Right atrium auricular region (tissue), 2 donors: ENCODE measurements at places on chromosomes 1 and 21. TPM values are rescaled to one million over a fixed set of nuclear protein-coding genes. Genes with fewer than 3 reads are reported as not detected.

DNA sequence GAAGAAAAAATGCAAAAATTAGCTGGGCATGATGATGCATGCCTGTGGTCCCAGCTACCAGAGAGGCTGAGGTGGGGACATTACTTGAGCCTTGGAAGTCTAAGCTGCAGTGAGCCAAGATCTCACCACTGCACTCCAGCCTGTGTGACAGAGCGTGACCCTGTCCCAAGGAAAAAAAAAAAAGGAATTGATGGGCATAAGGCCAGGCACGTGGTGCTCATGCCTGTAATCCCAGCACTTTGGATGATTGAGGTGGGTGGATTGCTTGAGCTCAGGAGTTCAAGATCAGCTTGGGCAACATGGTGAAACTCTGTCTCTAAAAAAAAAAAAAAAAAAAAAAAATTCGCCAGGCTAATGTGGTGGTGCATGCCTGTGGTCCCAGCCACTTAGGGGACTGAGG is 55.8 kb upstream of the ATP2B4 start:
- no peaks in the 10 kb centered on the region for H3K4me1 ChIP-seq
- H3K27me3 ChIP-seq, result no peaks in the 10 kb centered on the region
- no peak for DNase-seq
- no peak overlapping the region for H3K27ac ChIP-seq
- no peaks in the 10 kb centered on the region for H3K36me3 ChIP-seq
- H3K4me3 ChIP-seq, result no peak overlapping the region

DNA sequence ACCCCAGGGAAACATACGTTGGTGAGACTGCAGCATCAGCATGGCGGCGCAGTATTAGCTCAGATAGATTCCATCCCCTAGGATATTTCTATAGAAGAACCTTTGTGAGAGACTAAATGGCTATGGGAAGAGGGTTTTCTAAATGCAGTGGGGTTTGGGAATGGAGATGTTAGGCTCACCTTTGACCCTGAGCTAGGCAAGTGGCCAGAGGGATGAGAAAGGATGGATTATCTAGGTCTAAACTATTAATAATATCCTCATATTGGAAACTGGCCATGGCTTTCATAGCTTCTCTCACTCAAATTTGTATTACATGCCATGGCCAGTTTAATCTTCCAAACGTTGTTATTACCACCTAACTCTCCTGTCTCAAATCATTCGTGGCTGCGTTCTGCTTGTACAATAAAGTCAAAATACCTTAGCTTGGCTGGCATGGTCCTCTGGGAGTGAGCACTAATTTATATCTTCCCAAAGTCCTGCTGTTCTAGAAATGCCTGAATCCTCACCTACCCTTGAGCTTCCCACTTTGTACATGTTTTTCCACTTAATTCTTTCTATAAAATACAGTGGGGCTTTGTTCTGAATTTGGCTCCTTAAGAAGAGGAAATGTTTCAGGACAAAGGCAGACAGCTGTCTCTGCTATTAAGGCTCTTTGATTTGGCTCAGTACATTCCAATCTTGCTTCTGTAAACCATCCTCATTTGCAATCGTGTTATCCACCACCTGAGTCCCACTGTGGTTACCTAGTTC is 31.0 kb upstream of the COG2 start:
- H3K36me3 ChIP-seq, result no peaks in the 10 kb centered on the region
- DNase-seq, result no peak
- no peak overlapping the region for H3K4me3 ChIP-seq
- H3K27ac ChIP-seq, result no peak overlapping the region

GRCh38 chr1:21205416-21205815 is 28.7 kb upstream of the EIF4G3 start:
- no peak overlapping the region for H3K27ac ChIP-seq
- H3K27me3 ChIP-seq, result no peaks in the 10 kb centered on the region
- no peak overlapping the region for H3K4me3 ChIP-seq
- no peak for DNase-seq
- H3K36me3 ChIP-seq, result no peaks in the 10 kb centered on the region

DNA sequence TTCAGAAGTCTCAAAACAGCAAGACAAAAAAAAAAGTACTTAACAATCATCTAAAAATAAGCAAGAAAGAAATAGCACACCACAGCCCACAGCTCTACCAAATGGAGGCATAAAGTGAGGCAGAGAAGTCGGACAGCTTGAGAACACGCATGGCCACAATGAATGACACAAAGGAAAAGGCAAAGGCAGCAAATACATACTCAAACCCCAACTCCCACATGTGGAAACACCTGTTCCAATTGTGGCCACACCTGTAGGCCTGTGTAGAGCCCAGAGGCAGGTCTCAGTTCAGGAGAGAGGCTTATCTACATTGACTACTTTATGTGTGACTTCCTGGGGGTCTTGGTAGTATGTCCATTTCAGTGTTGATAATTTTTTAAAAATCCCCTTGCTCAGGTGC is 543.5 kb downstream of the LMO4 start:
- no peak for DNase-seq
- H3K36me3 ChIP-seq, result no peaks in the 10 kb centered on the region
- no peaks in the 10 kb centered on the region for H3K27me3 ChIP-seq
- H3K4me1 ChIP-seq, result no peaks in the 10 kb centered on the region

Gene OR14I1
- total RNA-seq, result not detected

- H3K27me3 ChIP-seq, result no peaks in the 10 kb centered on the region
- no peak for DNase-seq
- H3K4me1 ChIP-seq, result no peaks in the 10 kb centered on the region
- no peak overlapping the region for H3K27ac ChIP-seq
- H3K36me3 ChIP-seq, result no peaks in the 10 kb centered on the region
Observed at GRCh38 chr1:59289570-59289969, 7.3 kb upstream of the FGGY start.

- DNase-seq, result no peak
- no peaks in the 10 kb centered on the region for H3K27me3 ChIP-seq
- no peaks in the 10 kb centered on the region for H3K36me3 ChIP-seq
- peak overlapping the region; percentile 73 for H3K27ac ChIP-seq
- peaks cover 16% of the 10 kb centered on the region for H3K4me1 ChIP-seq
- peak overlapping the region; percentile 3 for H3K4me3 ChIP-seq
Observed at GRCh38 chr1:6275826-6276782, 15.2 kb upstream of the GPR153 start.

Gene TP53BP2
- 29.3 TPM for total RNA-seq

Gene OR2T35
- not detected for total RNA-seq

DNA sequence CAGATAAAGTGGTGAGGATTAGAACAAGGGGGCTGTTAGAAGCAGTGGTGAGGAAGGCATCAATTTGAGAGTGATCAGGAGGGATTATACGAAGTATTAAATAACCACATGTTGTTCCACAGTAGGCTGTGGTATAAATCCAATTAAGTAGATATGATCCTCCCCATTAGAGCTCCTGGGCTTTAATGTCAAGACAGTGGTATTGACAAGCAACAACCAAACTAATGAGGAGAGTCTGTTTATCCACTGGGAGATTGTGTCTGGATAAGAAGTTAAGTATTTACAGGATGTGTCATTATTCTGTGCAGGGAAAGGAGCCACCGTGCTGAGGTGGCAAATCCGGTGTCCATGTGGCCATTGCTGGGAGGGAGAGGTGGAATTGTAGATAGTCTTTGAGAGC is 5.8 kb downstream of the ACTN2 start:
- no peaks in the 10 kb centered on the region for H3K27me3 ChIP-seq
- no peaks in the 10 kb centered on the region for H3K4me1 ChIP-seq
- no peak for DNase-seq
- peak overlapping the region; percentile 98 for H3K27ac ChIP-seq
- H3K4me3 ChIP-seq, result peak overlapping the region; percentile 69

Gene STMN1
- total RNA-seq, result 21.0 TPM

GRCh38 chr1:248751142-248751541 is 4.4 kb downstream of the LYPD8 start:
- no peaks in the 10 kb centered on the region for H3K36me3 ChIP-seq
- no peak overlapping the region for H3K27ac ChIP-seq
- no peaks in the 10 kb centered on the region for H3K4me1 ChIP-seq
- no peak for DNase-seq

Gene C1orf94
- not detected for total RNA-seq

Gene CLCA1
- total RNA-seq, result not detected

- H3K36me3 ChIP-seq, result no peaks in the 10 kb centered on the region
- H3K27me3 ChIP-seq, result no peaks in the 10 kb centered on the region
- H3K4me1 ChIP-seq, result no peaks in the 10 kb centered on the region
- DNase-seq, result no peak
- no peak overlapping the region for H3K4me3 ChIP-seq
- H3K27ac ChIP-seq, result no peak overlapping the region
Observed at GRCh38 chr21:35565204-35565611, 495.1 kb downstream of the SETD4 start.

- no peak overlapping the region for H3K4me3 ChIP-seq
- no peaks in the 10 kb centered on the region for H3K4me1 ChIP-seq
- H3K27me3 ChIP-seq, result no peaks in the 10 kb centered on the region
- H3K36me3 ChIP-seq, result peaks cover 79% of the 10 kb centered on the region
- DNase-seq, result no peak
- H3K27ac ChIP-seq, result no peak overlapping the region
Observed at GRCh38 chr1:224308064-224308463, 21.9 kb downstream of the NVL start.

- peak overlapping the region; percentile 97 for H3K27ac ChIP-seq
- no peak for DNase-seq
- no peaks in the 10 kb centered on the region for H3K27me3 ChIP-seq
- H3K36me3 ChIP-seq, result no peaks in the 10 kb centered on the region
Observed at GRCh38 chr1:167221126-167221737, 546 bp downstream of the POU2F1 start.

DNA sequence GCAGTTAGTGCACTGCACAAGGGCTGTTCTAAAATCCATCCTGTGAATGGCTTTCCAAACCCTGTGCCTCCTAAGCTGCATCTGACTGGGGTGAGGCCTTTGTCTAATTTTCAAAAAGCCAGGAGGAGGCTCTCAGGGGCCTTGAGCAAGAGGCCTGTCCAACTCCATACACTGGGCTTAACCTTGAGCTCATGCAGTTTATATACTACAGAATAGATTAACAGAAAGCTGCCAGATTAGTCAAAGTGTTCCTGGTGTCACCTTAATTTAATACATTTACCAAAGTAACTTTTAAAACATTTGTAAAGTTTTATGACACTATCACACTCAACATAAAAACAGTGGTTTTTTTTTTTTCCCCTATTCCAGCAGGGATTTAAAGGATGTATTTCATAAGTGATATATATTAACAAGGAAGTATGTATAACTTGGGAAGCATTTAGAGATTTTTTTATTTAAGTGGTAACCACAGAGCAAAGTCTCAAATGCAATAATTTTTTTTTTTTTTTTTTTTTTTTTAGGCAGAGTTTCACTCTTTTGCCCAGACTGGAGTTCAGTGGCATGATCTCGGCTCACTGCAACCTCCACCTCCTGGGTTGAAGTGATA is 23.3 kb downstream of the CTH start:
- no peak overlapping the region for H3K4me3 ChIP-seq
- no peak for DNase-seq
- no peaks in the 10 kb centered on the region for H3K27me3 ChIP-seq
- H3K27ac ChIP-seq, result no peak overlapping the region
- H3K36me3 ChIP-seq, result peaks cover 17% of the 10 kb centered on the region
- no peaks in the 10 kb centered on the region for H3K4me1 ChIP-seq

GRCh38 chr1:184302346-184302745 is 84.5 kb upstream of the C1orf21 start:
- no peak overlapping the region for H3K27ac ChIP-seq
- H3K27me3 ChIP-seq, result no peaks in the 10 kb centered on the region
- H3K36me3 ChIP-seq, result no peaks in the 10 kb centered on the region

- H3K36me3 ChIP-seq, result no peaks in the 10 kb centered on the region
- peak overlapping the region; percentile 98 for H3K27ac ChIP-seq
- H3K27me3 ChIP-seq, result no peaks in the 10 kb centered on the region
- no peak for DNase-seq
Observed at GRCh38 chr1:2133879-2134215, 60.7 kb downstream of the FAAP20 start.

DNA sequence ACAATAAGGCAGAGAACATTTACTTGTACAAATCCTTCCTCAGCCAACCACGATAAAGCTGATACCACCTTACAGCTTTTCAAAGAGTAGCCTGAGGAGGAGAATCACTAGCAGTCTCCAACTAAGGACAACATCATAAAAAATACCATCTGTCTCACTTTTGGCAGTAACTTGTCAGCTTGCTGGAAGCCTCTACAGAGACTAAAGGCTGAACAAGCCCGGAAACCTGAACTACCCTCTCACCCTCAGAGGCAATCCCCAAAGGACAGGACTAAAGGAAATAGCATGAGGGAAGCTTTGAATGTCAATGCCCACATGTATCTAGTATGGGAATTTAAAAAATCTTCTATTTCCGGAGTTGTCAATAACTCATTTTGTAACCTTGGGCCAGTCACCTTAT is 10.6 kb downstream of the SRSF4 start:
- H3K4me1 ChIP-seq, result peaks cover 42% of the 10 kb centered on the region
- DNase-seq, result no peak
- H3K4me3 ChIP-seq, result no peak overlapping the region
- no peak overlapping the region for H3K27ac ChIP-seq

GRCh38 chr1:109243860-109244552 is 5.3 kb upstream of the CELSR2 start:
- no peaks in the 10 kb centered on the region for H3K27me3 ChIP-seq
- no peaks in the 10 kb centered on the region for H3K36me3 ChIP-seq
- DNase-seq, result no peak
- H3K27ac ChIP-seq, result no peak overlapping the region
- H3K4me3 ChIP-seq, result no peak overlapping the region

- H3K36me3 ChIP-seq, result no peaks in the 10 kb centered on the region
- H3K4me3 ChIP-seq, result peak overlapping the region; percentile 91
- no peaks in the 10 kb centered on the region for H3K27me3 ChIP-seq
- H3K27ac ChIP-seq, result peak overlapping the region; percentile 99
- no peaks in the 10 kb centered on the region for H3K4me1 ChIP-seq
Observed at GRCh38 chr1:15618655-15619525, 1.6 kb downstream of the DDI2 start.

Gene SNAP47
- total RNA-seq, result 39.1 TPM

- no peaks in the 10 kb centered on the region for H3K27me3 ChIP-seq
- no peaks in the 10 kb centered on the region for H3K4me1 ChIP-seq
- no peak overlapping the region for H3K27ac ChIP-seq
- no peaks in the 10 kb centered on the region for H3K36me3 ChIP-seq
Observed at GRCh38 chr1:44453798-44454349, 48.8 kb downstream of the RNF220 start.

DNA sequence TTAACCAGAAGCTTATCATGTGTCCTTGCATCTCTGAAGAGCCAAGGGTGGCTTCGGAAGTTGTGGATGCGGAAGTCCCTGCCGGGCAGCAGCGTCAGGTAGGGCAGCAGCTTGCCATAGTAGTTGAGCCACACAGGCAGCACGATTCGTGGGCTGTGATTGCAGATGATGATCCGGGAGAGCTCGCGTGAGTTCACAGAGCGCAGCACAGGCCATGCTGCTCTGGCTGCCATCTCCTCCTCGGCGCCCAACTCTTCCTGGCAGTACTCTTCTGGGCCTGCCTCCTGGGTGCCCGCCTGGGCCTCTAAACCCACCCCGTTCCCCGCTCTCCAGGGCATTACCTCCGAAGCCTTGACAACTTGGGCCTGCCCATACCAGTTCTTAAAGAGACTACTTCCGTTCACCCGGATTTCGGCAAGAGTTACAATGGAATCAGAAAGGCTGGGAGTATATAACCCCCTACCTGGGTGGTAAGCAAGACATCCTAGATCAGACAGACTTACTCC is at the start of gene VHLL:
Gene VHLL (minus strand): TSS at position 456 of the 506 bp plus-strand sequence. CDS start 118 bp downstream, at position 338.
- no peaks in the 10 kb centered on the region for H3K27me3 ChIP-seq
- no peak within 1 kb of the TSS for H3K27ac ChIP-seq
- DNase-seq, result no peak
- no peaks in the 10 kb centered on the region for H3K4me1 ChIP-seq
